ENCODE measurements at places on chromosomes 12 and 14.

DNA sequence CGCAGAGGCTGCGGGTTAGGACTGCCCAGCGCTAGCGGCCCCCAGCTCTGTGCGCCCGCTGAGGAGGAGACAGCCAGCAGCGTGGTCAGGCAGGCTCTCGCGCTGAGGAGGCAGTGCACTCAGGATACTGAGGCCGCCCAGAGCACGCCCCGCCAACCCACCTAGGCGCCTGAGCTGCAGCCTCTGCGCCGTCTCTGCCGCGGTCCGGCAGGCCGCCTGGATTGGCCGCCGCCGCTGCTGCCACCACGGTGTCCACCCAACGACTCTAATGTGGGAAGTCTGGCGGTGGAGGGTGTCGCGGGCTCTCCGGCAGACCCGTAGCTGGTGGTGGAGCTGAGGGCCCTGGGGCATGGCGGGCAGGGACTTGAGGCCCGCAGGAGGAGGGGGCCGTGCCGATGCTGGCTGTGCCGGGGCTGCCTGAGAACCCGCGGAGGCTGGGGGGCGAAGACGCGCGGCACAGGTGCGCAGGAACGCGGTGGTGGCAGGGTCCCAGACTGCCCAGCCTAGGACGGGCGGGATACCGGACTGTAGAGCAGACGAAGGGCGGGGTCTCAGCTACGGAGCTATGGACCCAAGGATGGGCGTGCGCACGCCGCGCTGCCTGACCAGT is 69.9 kb downstream of the ASCL4 start:
- DNase-seq, result no peak

GRCh38 chr12:26512213-26512612 is 316.8 kb downstream of the SSPN start:
- no peak for DNase-seq

GRCh38 chr14:94043111-94043755 is 17.1 kb downstream of the OTUB2 start:
- DNase-seq, result no peak

DNA sequence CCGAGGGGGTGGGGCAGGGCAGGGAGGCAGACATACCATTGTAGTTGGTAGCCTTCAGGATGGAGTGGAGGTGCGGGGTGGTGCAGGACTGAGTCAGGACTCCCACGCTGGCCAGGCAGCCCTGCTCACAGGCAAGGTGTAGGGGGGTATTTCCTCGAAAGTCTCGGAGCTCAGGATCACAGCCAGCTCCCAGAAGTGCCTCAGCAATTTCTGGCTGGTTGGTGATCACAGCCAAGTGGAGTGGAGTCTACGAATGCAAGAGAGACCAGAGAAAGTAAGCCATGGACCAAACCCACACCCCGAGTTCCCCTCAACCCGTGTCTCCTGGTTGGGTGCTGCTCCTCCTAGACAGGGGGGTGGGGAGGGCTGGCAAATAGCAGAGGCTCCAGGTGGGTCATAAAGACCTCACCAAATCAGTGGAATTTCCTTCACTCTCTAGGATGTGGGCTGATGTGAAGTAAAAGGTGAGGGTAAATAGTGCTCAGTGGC is 1.4 kb downstream of the NFKBIA start:
- peak; percentile 69 for DNase-seq

DNA sequence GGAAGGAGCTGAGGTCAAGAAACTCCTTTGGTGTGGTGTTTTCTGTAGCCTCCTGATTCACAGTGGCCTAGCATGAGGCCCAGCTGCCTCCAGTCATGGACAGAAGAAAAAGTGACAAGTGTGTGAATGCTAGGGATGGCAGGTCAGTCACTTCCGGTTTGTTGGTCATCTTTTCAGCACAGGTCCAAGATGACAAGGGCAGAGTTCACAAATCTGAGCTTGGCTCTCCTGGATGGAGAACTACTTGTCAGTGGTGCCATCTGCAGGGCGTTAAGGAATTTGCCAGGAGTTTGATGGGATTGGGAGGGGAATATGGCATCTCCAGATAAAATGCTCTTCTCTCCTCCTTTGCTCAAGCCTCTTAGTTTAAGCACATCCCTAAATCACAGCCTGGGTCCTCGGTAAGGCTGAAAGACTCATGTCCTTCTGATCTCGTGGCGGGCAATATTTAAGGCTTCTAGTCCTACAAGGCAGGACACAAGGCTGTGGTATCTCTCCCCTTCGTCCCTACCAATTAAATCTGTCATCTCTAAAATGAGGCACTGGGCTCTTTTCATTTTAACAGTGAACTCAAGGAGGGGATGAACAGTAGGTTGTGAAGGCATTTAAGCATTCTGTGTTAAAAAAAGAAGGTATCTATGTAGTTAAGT is 10.0 kb downstream of the TUBA1B start:
- DNase-seq, result peak; percentile 69

- no peak for DNase-seq
Measured at GRCh38 chr12:53328043-53328435, 6.6 kb upstream of the AAAS start.

- DNase-seq, result no peak
Measured at GRCh38 chr12:92729773-92730305, 27.1 kb downstream of the PLEKHG7 start.

GRCh38 chr14:86779416-86779815 is 1213.6 kb downstream of the GALC start:
- DNase-seq, result no peak

DNA sequence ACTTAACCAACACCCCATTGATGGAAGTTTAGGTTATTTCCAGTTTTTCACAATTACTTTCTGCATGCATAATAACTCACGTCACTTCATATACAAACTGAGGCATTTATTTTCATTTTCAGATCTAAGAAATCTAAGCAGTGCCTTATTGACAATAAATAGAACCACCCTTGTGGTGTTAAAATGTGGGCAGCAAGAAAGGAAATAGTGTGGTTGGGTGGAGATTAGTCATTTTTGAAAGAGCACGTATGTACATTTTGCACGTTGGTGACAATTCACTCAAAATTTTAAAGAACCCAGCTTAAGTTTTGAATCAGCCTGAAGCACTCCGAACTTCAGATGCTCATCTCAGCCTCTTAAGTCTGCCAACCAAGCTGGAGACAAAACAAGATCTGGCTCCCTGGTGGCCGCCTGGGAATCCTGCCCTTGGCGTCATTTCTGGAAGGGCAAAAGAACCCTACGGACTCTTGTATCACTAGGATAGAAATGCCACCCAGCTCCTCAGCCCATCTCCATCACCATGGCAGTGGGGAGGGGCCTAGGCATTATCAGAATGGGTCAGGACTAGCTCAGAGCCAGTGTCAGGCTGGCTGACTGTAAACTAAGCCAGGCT is 89.5 kb upstream of the BCL2L14 start:
- DNase-seq, result no peak

DNA sequence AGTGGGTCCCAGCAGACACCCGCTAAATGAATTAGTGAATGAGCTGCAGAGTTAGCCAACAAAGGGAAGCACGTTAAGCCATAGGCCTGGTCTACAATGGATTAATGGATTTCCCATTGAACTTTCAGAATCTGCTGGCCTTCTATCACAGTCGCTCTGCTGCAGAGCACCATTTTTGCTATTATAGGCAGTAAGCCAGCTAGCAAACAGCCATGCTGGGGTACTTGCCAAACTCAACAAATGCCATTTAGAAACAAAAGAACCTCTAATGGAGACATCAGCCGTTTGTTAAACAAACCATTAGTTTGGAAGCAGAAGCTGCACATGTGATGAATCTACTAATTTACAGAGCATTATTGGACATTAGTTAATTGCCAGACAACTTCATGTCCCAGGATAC is 181.1 kb upstream of the STXBP6 start:
- DNase-seq, result no peak

DNA sequence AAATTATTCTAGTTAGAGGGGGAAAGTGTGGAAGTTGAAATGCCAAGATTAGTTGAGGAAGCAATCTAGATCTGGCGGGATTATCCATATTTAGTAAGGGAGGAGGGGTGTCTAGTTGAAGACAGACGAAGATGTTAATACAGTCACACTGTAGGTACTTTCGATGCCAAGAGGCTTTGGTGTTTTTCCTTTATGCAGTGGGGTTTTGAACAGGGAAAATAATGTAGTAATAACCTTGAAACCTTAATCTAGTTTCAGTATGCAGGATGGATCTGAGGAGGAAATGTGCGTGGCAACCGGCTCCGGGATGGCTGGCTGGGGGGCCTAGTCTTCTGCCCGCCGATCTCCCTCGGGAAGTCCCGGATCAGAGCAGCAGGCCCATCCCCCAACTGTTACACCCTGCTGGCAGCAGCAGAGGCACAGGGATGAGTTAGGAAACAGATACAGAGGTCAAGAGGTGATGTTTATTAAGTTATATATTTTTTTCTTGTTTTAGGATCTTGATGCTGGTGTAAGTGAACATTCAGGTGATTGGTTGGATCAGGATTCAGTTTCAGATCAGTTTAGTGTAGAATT is 27.4 kb downstream of the MDM2 start:
- peak; percentile 32 for DNase-seq

DNA sequence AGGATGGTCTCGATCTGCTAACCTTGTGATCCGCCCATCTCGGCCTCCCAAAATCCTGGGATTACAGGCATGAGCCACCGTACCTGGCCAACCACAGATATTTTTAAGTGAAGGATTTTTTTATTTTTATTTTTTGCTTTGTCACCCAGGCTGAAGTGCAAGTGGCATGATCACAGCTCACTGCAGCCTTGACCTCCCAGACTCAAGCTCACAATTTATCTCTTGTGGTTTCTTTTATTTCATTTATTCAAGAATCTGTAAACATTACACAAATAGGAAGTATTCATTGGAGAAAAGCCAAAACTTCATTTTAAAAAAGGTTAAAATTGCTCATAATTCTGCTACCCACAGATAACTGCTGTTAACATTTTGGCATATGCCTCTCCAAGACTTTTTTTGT is 13.3 kb downstream of the MOAP1 start:
- peak; percentile 62 for DNase-seq

DNA sequence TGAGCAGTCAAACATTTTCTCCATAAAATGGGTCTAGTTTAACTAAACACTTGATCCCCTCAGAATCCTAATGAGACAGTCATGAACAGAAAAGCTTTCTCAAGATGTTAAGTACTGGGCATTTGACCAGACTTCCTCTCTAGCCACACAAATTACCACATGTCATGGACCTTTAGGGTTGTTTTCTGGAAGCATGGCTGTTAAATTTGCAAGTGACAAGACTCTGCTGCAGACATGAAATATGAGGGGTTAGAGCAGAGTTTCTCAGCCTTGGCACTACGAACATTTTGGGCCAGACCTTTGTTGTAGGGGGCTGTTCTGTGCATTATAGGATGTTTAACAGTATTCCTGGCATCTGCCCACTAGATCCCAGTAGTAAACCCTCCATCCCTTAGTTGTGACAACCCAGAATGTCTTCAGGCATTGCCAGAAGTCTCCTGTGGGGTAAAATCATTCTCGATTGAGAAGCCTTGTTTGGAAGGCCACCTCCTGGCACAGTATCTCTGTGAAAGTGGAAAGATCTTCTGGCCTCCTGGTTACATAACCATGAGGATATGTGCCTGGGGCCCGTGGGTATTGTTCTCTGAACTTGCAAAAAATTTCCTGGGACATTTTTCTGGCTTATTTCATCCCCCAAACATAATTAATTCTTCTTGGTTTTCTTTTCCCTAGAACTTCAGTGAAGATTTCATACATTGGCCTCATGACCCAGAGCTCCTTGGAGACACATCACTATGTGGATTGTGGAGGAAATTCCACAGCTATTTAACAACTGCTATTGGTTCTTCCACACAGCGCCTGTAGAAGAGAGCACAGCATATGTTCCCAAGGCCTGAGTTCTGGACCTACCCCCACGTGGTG is 4.3 kb downstream of the TMEM106C start:
- peak; percentile 43 for DNase-seq

DNA sequence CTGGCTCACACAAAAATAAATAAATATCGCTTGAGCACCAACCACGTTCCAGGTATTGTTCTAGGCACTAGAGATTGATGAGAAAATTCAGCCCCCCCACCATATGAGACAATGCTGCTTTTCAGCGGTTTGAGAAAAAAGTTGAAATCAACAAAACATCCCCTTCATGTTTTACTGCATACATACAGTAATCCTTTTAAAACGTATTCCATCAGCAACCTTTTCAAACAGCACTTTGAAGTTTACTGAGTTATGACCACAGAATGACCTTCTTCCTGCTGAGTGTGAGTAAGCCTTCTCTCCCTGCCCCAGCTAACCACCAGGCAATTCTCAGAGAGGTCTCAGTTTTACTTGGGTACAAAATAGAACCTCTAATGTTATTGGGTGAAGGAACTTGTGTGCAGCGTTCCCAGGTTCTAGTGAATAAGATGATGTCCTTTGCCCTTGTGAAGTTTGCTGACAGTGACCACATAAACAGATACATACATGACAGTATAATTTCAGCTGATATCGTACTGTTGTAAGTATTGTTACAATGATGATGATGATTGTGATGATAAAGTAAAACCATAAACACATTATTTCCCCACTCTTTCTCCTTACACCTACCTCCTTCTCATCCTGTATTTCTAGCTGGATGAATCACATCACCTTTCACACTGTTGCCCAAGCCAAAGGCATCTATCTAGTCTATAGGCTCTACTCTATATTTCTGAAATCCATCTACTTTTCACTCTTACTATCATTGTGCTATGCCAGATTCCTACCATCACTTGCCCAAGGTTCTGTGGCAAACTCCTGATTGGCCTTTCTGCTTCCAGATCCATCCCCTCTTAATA is 124.4 kb upstream of the KRR1 start:
- DNase-seq, result peak; percentile 97

- no peak for DNase-seq
Measured at GRCh38 chr12:1504895-1505311, 89.5 kb downstream of the FBXL14 start.

DNA sequence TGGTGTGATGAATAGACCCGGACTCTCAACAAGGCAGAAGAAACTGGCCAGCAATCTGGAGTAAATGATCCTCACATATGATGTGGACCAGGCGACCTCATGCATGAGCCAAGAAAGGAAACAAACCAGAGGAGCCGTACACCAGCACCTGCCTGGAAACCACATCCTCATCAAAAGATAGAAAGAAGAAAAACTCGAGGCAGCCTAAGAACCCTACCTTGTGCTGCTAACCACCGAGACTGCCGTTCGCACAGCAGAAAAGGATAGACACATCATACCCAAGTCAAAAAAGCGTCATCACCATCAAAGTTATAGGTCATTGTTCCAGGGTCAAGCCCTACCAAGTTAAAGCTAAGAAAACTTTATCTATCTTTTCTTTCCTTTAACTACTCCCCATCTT is 66.7 kb downstream of the RESF1 start:
- DNase-seq, result no peak

DNA sequence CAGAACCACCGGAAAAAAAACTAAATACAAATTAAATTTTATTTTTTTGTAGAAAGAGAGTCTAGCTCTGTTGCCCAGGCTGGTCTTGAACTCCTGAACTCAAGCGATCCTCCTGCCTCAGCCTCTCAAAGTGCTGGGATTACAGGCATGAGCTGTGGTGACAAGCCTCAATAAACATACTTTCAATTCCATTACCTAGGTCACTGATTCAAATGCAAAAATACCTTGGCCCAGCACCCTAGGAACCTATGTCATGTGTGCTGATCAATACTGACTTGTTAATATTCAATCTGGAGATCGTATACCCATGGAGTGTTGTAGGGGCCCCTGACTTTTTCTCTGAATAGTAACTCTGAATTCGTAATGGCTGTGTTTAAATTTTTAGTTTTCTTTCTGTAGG is 7.1 kb upstream of the TMEM30B start:
- no peak for DNase-seq

- DNase-seq, result no peak
Measured at GRCh38 chr14:57058319-57058718, 210.4 kb downstream of the EXOC5 start.
